AG10803 (cell line): ENCODE measurements at places on chromosomes 11 and 22.
A peak's percentile ranks its signal among the peaks of the same experiment; 100 is the strongest.

GRCh38 chr11:92917927-92918326 is 51.5 kb upstream of the MTNR1B start:
- no peak for DNase-seq

- DNase-seq: no peak
Observed at GRCh38 chr22:23110190-23110921, 31.4 kb downstream of the RSPH14 start.

- peak; percentile 47 for DNase-seq
Observed at GRCh38 chr11:101436511-101437142, 147.2 kb downstream of the TRPC6 start.

- DNase-seq: no peak
Observed at GRCh38 chr22:41873391-41873790, 40.5 kb downstream of the SREBF2 start.

GRCh38 chr11:2210366-2211112 is 38.9 kb upstream of the TH start:
- DNase-seq: no peak

DNA sequence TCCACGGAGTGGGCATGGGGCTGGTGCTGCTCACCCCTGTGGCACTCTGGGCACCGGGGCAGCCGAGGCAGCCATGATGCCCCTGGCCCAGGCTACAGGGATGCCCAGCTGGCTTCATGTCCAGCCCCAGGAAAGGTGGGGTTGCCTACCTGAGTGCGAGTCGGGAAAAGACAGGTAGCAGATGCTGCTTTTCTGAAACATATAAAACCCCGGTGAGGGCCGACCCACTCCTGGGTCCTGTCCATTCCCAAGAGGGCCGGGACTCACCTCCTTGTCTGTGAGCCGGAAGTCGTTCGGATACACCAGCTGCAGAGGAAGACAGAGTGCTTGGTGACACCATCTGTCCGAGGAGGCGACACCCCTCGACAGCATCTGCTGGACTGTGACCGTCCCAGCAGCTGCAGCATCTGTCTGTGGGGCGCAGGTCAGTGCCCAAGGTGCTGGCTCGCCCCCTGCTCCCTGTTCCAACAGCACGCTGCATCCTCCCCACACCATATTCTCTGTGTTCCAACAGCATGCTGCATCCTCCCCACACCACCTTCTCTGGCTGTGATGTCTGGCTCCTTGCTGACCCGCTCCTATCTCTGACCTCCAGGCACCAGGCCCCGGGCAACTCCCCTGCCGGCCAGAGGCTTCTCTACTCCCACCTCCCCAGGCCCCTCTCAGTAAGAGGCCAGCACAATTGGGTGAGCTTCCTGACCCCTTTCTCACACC is 8.0 kb downstream of the DENND6B start:
- DNase-seq: no peak

GRCh38 chr22:31130873-31131272 is 8.1 kb downstream of the INPP5J start:
- DNase-seq: no peak

DNA sequence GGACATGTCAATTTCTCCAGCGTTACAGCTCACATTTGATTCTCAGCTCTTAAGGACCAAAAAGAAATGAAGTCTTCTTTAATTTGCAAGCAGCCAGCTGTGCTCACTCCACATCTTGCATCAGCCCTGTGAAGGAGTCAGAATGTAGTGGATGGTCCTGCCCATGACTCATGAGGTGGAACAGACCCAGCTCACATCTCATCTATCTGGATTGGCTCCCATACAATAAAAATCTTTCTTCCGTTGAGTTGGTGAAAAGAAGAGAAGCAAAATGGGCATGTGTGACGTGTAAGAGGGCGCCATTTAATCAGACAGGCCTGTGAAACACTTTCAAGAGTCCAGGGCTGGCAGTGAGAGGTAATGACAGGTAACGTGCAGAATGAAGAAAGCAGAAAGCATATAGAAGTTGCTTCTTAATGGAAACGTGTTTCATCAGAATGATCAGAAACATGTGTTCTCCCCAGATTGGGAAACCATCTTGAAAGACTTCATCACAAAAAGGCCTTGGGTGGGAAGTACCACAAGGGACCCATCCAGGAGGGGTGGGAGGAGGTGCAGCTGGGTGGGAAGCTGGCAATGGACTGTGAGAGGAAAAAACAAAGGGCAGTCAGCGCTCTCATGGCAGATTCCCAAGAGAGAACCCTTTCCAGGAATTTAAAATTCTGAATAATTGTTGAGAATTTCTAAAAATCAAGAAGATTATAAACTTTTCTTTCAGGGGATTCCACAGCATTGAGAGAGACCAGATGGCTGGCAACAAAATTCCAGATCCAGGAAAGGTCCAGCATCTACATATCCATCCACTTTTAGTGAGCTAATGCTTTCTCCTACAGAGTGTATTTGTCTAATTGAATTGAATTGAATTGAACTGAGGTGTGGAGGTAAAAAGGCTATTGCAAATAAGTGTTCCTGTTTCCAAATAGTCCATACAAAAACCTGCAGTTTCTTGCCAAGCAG is 57.0 kb downstream of the ETS1 start:
- peak; percentile 97 for DNase-seq

GRCh38 chr22:47032956-47033647 is 270.7 kb downstream of the TBC1D22A start:
- no peak for DNase-seq

DNA sequence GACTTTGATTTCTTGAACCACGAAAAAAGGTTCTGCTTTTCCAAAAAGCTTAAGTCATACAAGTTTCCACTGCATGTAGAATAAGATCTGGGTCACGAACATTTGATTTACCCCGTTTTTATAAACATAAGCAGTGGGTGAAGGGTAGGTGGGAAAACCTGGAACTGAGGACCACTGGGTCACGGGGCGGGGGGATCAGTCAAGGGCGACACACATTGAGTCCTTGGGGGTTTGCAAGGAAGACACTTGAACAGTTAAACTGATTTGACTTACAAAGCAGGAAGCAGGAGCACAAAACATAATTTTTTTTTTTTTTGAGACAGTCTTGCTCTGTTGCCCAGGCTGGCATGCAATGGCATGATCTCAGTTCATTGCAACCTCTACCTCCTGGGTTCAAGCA is 10.9 kb downstream of the FADS3 start:
- no peak for DNase-seq

GRCh38 chr11:12288212-12288930 is 89.0 kb upstream of the PARVA start:
- DNase-seq: peak; percentile 95

DNA sequence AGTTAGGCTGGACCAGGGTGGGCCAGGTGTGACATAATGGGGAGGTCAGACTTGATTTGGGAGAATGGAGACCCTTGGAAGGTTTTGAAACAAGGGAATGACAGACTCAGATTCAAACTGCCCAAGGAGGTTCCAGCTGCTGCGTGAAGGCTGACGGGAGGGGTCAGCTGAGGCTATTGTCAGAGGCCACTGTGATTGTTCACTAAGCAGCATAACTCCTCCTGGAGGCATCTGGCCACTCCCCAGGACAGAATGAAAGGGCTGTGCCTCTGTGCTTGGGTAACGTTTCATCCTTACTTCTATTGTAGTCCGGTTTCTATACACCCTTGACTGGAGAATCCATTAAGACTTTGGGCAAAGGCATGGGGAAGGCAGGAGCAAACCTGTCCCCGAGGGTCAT is 126.6 kb downstream of the DSCAML1 start:
- DNase-seq: no peak

DNA sequence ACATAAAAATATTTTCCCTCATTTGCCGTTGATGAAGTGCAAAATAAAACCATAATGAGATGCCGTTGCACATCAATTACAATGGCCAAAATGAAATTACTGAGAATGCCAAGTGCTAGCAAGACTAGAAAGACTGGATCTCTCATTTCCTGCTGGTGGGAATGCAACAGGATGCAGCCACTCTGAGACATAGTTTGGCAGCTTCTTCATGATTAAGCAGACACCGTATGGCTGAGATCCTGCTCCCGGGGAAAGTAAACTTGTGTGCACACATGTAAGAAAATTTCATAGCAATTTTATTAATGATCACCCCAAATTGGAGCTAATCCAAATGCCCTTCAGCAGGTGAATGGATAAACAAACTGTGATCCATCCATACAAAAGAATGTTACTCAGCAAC is 1013.2 kb downstream of the TBC1D22A start:
- no peak for DNase-seq

GRCh38 chr11:107821199-107821927 is 37.2 kb downstream of the SLC35F2 start:
- DNase-seq: peak; percentile 16

- no peak for DNase-seq
Observed at GRCh38 chr11:2721210-2721916, 21.6 kb upstream of the KCNQ1OT1 start.

DNA sequence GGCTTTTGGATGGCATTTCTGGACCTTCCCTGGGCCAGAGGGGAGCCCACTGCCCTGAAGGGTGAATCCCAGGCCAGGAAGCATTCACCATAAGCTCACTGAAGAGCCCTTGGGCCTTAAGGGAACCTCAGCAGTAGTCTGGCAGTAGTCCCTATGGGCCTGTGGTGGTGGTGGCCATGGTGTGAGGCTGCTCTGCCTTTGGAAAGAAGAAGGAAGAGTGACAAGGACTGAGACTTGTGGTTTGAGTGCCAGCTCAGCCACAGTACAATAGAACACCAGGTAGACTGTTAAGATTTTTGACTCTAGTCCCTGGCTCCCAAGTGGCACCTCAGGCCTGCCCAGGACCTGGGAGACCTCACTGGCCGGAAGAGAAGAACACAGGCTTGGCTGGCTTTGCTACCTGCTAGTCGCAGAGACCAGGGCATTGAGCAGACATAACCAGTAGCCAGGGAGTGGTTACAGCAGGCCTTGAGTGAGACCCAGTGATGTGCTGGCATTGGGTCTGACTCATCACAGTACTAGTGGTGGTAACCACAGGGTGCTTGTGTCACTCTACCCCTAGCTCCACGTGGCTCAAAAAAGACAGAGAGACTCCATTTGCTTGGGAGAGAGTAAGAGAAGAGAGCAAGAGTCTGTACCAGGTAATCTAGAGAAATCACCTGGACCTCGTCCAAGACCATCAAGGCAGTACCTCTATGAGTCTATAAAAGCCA is 259.8 kb upstream of the BLID start:
- DNase-seq: peak; percentile 71

GRCh38 chr22:23764899-23765881 is 2.4 kb downstream of the C22orf15 start:
- no peak for DNase-seq

- peak; percentile 43 for DNase-seq
Observed at GRCh38 chr11:67265633-67266448, 432 bp upstream of the GRK2 start.

DNA sequence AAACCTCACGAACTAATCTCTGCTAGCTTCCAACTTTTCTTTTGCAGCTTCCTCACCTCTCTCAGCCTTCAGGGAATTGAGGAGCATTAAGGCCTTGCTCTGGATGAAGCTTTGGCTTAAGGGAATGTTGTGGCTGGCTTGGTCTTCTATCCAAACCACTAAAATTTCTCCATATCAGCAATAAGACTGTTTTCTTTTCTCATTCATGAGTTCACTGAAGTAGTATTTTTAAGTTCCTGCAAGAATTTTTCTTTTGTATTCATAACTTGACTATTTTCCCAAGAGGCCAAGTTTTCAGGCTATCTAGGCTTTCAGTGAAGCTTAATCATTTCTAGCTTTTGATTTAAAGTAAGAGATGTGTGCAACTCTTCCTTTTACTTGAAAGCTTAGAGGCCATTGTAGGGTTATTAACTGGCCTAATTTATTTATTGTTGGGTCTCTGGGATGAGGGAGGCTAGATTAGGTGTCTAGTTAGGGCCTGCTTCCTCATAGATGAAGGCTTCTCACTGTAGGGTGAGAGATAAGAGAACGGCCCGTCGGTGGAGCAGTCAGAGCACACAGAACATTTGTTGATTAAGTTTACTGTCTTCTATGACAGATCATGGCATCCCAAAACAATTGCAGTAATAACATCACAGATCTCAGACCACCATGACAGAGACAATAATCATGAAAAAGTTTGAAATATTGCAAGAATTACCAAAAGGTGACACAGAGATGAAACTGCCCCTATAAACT is 33.2 kb downstream of the CSF2RB start:
- DNase-seq: peak; percentile 28

- no peak for DNase-seq
Observed at GRCh38 chr11:128734103-128734831, 40.4 kb downstream of the FLI1 start.

DNA sequence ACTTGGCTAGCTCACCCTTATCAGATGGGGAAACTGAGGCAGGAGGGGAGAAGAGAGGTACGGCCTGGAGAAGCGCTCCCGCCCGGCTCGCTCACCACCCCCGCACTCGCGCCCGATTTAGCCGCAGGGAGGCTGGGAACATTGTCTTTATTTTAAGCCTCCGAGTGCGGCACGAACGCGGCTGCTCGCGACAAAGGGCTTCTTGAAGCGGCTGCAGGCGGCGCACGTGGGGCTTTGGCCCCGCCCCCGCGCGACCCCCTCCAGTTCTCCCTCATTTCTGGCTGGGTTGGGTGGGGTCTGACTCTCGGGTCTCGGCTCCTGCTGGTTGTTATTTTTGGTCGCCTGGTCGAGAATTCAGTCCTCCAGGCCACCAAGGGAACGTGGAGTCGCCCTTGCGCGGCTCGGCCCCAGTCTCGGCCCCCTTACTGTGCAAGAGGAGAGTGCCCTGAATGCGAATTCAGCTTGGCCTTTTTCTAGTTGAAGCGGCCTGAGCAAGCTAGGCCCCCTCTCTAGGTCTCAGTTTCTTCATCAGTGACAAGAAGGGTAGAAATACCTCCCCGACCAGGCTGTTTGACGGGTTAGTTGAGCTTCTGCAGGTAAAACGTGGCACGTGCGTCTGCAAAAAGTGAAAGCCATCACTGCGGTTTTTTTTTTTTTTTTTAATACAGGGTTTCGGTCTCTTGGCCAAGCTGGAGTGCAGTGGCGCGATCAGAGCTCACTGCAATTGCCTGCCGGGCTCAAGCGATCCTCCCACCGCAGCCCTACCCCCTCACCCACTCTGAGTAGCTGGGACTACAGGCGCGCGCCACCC is 2.6 kb upstream of the CHRM1 start:
- no peak for DNase-seq

DNA sequence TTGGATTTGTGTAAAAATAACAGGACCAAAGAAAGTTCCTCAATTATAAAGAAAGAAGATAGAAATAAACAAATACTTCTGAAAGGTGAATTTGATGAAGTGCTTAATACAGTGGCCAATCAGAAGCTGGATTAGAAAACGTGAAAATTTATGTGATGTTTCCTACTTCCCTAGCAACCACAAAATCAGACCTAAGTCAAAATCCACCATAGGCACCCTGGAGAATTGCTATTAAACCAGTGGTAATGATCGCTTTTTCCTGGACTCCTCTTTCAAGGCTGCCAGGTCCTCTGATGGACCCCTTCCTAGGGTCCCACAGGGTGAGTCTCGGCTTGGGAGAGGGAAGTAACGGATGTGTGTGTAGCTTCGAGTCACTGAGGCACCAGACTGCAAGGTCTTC is 9.6 kb downstream of the WT1 start:
- DNase-seq: no peak

DNA sequence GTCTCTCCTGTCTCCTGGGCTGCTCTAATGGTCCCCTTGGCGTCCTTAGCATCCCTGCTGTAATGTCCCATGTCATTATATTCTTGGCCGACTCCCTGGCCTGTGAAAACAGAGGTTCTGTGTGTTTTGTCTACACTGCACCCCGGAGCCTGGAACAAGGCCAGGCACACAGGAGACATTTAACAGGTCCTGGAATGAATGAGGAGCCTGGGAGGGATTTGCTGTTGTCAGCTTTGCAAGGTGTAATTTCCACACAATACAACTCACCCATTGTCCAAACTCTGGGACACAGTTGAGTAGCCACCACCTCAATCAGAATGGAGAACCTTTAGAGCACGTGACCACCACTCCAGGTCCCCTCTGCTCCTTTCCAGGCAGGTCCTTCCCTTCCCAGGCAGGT is 14.9 kb upstream of the PDGFB start:
- no peak for DNase-seq
